D341Med (cell line): ENCODE measurements at places on chromosomes 11 and 22.

DNA sequence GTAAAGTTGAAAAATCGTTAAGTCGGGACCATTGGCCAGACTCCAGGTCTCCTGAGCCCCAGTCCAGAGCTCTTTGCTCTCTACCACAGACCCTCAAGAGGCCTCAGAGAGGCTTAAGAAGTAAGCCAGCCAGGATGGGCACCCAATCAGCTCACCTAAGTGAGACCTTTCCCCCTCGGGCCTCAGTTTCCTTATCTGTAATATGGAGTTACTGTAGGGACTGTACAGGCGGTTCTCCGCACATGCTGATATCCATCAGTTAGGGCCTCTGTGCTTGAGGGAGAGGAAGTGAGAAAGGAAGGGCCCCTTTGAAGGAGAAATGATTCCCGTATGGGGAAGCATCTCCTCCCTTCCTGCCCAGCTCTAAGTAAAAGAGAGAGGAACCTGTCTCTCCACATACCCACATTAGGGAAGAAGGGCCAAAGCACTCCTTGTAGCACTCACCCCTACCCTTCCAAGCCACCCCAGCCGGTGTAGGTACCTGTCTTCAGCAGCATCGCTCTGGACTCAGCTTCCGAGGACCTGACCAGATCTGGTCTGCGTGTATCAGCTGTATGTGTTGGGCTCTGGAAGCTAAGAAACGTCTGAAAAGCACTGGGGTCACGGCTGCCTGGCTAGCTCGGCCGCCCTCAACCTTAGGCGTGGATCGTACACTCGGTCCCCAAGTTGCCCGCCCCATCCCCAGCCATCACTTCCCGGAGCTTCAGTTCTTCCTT, 653 bp downstream of the NAGA start:
- DNase-seq, result peak; percentile 18

GRCh38 chr11:61507962-61508861, at the start of gene LRRC10B:
Gene LRRC10B (plus strand): TSS chr11:61508749. CDS start chr11:61508999, 250 bp downstream.
- peak; percentile 91 for DNase-seq

- DNase-seq, result no peak
Observed at GRCh38 chr11:70129051-70129592, 51.0 kb downstream of the ANO1 start.

GRCh38 chr11:57776031-57776521, 14.5 kb downstream of the CTNND1 start:
- DNase-seq, result no peak

DNA sequence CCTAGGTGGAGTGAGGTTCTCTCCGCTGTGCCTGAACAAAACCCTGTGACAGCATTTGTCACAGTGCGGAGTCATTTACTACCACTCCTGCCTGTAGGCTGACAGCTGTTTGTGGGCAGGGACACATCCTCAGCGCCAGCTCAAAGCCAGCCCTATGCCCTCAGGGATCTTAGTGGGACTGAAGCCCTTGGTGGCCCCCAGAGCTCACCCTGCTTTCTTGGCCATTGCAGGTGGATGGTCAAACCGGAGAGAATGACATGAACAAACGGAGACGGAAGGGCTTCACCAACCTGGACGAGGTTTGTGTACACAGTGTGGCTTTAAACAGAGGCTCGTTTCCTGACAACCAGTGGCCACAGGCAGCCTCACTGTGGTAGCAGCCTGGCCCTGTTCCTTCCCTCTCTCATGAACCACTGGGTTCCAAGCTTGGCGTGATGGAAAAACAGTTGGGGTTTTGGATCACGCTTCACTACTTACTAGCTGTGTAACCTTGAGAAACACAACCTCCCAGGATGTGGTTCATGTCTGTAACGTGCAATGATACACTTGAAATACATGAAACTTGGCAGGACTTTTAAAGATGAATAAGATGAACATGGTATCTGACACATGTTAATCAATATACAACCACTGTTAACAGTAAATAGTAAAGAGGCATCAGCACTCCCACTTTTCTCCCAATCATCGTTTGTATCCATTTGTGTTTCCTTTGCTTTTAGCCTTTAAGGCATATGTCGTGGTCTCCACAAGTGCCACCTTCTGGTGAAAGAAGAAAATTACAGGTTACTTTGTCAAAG, 125.8 kb downstream of the MICAL2 start:
- no peak for DNase-seq

GRCh38 chr11:133219543-133219942, 312.8 kb downstream of the OPCML start:
- DNase-seq, result no peak

DNA sequence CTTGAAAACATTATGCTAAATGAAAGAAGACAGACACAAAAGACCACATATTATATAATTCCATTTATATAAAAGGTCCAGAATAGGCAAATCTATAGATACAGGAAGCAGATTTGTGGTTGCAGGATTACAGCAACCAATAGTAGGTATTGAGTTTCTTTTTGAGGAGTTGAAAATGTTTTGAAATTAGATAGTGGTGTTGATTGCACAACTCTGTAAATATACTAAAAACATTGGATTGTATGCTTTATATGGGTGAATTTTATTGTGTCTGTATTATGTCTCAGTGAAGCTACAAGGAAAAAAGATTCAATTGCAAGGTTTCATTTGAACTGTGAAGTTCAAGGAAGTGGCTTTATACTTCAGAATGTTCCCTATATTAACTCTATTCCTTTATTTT, 3.0 kb upstream of the RRAS2 start:
- no peak for DNase-seq

- DNase-seq, result no peak
Observed at GRCh38 chr11:5691964-5692361, 2.4 kb downstream of the TRIM22 start.

DNA sequence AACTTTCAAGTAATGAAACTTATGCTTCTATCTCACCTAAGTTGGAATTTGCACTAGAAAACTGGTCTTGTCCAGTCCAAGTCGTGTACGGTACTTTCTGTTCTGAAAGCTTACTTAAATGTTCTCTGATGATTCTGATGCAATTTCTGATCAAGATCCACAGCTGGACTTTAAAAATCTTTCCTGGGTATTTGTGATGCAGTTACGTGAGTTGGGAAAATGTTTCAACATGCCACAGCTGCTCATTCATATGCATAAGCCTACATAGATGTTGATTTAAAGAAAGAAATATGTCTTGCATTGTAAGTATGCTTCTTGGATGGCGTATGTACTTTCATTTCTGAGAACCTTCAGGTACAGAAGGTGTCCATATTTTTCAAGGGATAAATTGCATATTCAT, 493.7 kb upstream of the CCDC90B start:
- no peak for DNase-seq

GRCh38 chr22:41696703-41697102, 2.6 kb upstream of the MEI1 start:
- DNase-seq, result peak; percentile 50

DNA sequence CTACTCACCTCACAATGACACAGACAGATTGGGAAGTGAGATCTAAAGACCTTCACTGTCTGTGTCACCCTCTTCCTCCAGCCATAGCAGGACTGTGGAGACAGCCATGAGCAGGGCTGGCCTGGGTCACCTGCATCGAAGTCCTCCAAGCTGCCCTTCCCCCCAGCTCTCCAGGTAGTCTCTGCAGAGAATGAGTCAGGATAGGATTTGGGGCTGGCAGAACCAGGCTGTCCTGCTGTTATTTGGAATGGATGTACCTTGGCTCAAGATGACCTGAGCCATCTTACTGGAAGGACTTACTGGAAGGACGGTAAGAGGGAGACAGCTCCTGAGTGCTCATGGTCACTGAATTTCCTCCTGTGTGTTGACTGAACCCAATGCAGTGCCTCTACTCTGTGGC, 29.2 kb downstream of the GGTLC2 start:
- no peak for DNase-seq

GRCh38 chr11:68691402-68691784, 7.0 kb downstream of the GAL start:
- no peak for DNase-seq

GRCh38 chr22:47384977-47385376, 622.5 kb downstream of the TBC1D22A start:
- no peak for DNase-seq

DNA sequence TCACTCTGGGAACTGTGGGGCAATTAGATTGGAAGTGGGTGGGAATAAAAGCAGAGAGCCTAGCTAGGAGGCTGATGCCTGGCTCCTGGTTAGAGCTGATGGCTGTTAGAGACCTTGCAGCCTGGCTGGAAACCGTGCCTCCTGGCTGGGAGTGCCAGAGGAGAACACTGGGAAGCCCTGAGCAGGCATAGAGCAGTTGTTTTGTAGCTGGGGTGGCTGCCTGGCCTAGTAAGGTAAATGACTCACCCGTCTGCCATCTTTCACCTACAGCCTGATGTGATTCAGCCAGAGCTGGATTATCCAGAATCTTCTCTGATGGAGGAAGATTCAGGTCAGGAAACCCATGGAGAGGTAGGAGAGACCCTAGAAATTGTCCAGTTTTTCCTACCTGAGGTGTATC, 6.1 kb downstream of the UQCR10 start:
- DNase-seq, result no peak

- no peak for DNase-seq
Observed at GRCh38 chr11:128695539-128696221, 1.8 kb downstream of the FLI1 start.

- DNase-seq, result no peak
Observed at GRCh38 chr11:65918211-65919140, at the start of gene C11orf68. Gene C11orf68 (minus strand): TSS chr11:65919062. CDS start chr11:65919031, 31 bp downstream.

DNA sequence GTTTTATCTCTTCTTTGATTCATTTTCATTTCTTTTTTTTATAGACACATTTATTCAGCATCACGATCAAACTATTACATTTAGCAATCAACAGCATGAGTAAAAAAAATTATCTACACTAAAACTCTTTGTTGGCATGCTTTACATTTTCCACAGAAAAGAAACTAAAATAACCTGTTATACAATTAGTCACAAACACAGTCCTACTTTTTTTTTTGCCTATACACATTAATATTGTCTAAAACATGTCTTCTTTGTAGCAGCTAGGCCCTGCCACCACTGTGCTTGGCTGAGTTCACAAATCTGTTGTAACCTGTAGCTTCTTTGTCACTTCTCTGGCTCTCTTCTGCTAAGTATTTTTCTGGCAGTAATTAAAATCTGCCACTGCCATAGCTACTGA, 117.0 kb downstream of the STIM1 start:
- DNase-seq, result no peak

- DNase-seq, result no peak
Observed at GRCh38 chr11:62984451-62984991, at the start of gene SLC22A6. Gene SLC22A6 (minus strand): TSS chr11:62984967. CDS start chr11:62984690, 277 bp downstream.

- no peak for DNase-seq
Observed at GRCh38 chr11:131756479-131757110, 386.2 kb downstream of the NTM start.

- DNase-seq, result no peak
Observed at GRCh38 chr22:43377896-43378704, 33.7 kb upstream of the MPPED1 start.

- DNase-seq, result no peak
Observed at GRCh38 chr11:71437879-71438278, 10.3 kb downstream of the DHCR7 start.

DNA sequence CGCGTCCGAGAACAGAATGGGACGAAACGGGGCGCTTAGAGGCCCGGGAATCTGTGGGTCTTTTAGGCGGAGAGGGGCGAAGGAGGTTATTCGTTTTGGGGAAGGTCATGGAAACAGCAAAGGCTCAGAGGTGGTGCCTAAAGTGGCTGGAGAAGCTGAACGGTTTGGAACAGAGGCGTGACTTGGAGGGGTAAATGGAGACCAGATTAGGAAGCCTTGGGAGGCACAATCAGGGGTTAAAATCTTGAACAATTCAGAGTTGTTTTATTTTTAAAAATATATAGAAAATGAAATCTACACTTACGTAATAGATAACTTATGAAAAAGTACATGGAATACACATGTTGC, 247 bp upstream of the PLAAT5 start:
- no peak for DNase-seq

DNA sequence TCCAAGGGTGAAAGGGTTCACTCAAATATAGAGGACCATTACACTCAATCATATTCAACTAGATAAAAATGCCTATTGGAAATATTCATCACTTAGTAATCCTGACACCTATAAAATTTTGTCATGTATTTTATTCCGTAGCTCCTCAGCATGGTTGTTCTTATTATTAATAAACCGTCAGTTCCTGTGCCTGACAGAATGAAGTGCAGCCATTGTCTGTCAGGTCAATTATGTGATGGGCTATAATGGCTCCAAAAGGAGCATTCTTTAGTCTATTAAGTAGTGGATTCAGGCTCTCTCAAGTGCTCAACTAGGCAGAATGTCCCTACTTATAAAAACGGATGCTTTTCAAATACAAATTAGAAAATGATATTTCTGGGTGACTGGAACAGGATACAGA, 916.1 kb upstream of the ANO3 start:
- DNase-seq, result no peak

GRCh38 chr11:117328375-117329010, 839 bp downstream of the CEP164 start:
- DNase-seq, result no peak

GRCh38 chr11:57500515-57500914, 15.0 kb downstream of the SLC43A1 start:
- no peak for DNase-seq

DNA sequence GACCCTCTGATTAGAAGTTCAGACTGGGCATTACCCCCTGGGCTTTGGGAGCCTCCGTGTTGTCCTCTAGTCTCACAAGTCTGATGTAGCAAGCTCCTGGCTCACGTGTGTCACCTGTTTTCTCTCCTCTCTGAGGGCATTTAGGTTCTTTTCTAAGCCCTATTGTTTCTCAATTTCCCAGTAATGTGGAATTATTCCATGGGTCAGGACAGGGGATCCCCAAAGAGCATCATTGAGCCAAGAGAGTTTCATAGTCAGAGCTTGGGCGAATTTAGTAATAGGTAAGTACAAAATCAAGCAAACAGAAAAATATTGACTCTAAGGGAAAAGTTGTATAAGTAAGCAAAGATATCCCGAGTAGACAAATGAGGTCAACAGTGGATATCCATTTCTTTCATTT, 57.3 kb downstream of the PPP6R2 start:
- no peak for DNase-seq

- no peak for DNase-seq
Observed at GRCh38 chr11:102142333-102142732, 32.1 kb downstream of the YAP1 start.

DNA sequence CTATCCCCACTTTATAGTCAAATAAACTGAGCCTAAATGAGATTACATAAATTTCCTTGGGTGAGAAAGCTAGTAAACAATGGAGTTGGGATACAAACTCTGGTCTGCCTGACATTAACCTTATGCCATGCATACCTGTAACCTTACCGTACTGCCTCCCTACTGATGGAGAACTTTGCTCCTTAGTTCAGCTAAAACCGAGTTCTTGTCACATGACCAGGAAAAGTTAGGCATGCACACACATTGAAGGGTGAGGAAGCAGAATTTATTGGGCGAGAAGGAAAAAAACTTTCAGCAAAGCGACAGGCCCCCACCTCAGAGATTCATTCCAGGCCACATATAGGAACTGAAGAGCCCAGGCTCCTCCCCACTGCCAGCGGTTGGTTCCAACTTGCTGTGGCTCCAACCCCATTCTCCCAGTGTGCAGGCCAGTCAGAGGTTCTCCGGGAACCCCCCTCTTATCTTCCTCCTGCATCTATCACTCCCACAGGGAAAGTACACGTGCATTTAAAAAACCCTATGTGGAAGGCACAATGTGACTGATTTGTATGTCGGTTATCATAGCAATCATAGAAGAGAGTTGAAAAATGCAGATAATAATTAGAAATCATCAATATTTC, 3.2 kb upstream of the PIWIL4 start:
- no peak for DNase-seq

- peak; percentile 82 for DNase-seq
Observed at GRCh38 chr11:64356498-64357411, 2.2 kb upstream of the RPS6KA4 start.

- no peak for DNase-seq
Observed at GRCh38 chr22:39240831-39241793, 3.7 kb downstream of the PDGFB start.

- no peak for DNase-seq
Observed at GRCh38 chr11:66782726-66783125, 53.7 kb upstream of the SPTBN2 start.
